Kidney capillary endothelial cell (primary cell): ENCODE measurements at places on chromosomes 16 and 17.

GRCh38 chr16:89202422-89203215 lies 2.3 kb upstream of the SLC22A31 start:
- no peak for DNase-seq

DNA sequence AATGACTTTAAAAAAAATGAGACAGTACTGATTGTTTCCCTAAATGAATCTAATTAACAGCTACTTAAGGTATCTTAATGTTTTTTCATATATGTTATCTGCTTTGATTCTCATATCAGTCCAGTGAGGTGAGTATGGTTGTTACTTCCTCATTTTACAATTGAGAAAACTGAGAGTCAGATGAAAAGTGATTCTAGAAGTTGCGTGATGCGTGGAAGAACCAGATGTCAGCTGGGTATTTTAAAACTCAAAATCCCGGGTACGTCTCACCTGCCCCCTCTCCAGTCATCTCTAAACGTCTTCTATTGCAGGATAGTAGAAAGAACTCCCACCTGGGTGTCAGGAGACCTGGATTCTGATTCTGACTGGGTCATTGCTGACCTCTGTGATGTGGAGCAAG lies 89.2 kb downstream of the MAP2K6 start:
- DNase-seq = no peak

DNA sequence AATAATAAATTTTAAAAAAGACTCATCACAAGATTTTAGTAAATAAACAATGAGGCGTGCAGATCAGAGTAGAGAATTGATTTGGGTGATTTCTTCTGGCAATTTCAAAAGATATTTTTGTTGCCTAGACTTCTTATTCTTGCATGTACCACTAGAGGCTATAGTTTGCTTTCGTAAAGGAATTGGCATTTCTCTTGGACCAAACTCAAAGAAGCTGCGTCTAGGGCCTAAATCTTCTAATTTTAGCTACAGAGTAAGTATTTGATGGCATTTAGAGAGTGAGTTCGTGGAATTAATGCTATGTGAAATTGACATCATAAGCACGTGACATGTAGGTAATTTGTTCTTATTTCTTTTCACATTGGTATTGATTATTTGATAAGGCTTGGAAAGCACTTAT lies 24.4 kb upstream of the ABCC11 start:
- DNase-seq = no peak

GRCh38 chr16:68363658-68364521 lies 53.1 kb downstream of the PRMT7 start:
- DNase-seq = no peak

- DNase-seq = no peak
These were observed 175.1 kb downstream of the SOX9 start for GRCh38 chr17:72295916-72296315.

DNA sequence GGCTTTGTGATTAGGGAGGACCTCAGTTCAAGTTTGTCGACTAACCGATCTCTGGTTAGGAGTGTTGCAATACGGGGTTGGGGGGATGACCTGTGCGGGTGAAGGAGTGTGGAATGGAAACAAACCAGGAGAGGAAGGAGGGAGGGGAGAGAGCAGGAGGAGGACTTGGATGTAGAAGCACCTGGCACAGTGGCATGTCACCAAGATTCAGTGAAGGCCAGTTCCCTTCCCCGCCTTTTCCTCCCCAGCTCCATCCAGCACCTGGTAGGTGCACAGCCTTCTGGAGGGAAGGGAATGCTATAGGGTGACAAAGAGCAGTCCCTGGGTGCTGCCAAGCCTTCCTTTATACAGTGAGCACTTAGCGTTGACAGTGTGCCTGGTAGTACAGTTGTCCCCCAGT lies 107.4 kb upstream of the CRHR1 start:
- no peak for DNase-seq

- DNase-seq = no peak
These were observed 9.2 kb downstream of the SEZ6 start for GRCh38 chr17:28996554-28997096.

- no peak for DNase-seq
These were observed 9.2 kb downstream of the FMNL1 start for GRCh38 chr17:45230787-45231480.

- no peak for DNase-seq
These were observed 102.1 kb downstream of the N4BP1 start for GRCh38 chr16:48507886-48508285.

DNA sequence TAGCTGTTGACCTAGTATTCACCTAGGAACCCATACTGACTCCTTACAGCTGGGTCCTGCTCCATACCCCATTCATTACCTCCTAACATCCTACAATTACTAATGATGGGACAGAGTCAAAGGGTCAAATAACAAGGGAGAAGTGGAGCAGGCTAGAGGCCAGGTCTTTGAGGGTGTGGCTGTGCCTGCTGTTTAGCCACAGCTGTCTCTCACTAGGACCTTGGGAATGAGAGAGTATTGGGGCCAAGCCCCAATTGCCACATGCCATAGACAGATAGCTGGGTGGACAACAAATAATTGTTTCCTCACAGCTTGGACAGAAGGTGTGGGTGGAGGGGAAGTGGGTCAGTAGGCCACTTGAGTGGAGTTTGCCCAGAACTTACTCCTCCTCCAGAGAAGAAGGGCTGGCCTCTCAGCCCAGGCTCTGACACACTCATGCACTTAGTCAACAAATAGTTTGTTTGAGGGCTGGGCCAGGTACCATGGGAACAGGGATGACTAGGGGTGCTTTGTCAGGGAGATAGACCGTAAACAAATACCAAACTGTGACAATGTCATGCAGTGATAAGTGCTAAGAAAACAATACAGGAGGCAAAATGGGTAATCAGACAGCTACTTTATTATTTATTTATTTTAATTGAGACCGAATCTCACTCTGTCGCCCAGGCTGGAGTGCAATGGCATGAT lies 10.2 kb upstream of the CENPT start:
- peak; percentile 90 for DNase-seq

- DNase-seq = no peak
These were observed 111.7 kb downstream of the ABCA8 start for GRCh38 chr17:68843522-68843921.

GRCh38 chr17:79011451-79012147 lies 2.0 kb upstream of the CANT1 start:
- peak; percentile 92 for DNase-seq

GRCh38 chr16:65834688-65835087 lies 531.8 kb upstream of the CDH5 start:
- DNase-seq = no peak
